AG09309 (cell line): ENCODE measurements at places on chromosomes 5 and 9.

DNA sequence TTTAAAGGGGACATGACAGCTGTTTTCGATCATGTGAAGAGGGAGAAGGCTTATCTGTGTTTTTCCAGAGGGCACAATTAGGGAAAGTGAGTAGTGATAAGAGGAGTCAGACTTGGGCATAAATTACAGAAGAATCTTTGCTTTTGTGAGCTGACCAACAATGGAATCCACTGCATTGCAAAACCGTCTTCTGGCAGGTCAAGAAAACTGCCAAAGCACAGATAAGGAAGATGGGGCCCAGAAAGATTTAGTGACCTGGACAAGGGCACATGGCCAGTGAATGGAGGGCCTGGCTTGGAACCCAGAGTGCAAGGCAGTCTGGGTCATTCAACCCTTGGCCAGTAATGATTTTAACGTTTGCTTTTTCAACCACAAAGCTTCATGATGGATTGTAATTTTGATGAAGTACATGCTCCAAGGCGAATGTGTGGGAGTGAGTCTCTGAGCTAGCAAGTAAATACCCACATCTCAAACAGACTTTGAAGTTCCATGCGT, 153.2 kb upstream of the MAST4 start:
- DNase-seq, result no peak

DNA sequence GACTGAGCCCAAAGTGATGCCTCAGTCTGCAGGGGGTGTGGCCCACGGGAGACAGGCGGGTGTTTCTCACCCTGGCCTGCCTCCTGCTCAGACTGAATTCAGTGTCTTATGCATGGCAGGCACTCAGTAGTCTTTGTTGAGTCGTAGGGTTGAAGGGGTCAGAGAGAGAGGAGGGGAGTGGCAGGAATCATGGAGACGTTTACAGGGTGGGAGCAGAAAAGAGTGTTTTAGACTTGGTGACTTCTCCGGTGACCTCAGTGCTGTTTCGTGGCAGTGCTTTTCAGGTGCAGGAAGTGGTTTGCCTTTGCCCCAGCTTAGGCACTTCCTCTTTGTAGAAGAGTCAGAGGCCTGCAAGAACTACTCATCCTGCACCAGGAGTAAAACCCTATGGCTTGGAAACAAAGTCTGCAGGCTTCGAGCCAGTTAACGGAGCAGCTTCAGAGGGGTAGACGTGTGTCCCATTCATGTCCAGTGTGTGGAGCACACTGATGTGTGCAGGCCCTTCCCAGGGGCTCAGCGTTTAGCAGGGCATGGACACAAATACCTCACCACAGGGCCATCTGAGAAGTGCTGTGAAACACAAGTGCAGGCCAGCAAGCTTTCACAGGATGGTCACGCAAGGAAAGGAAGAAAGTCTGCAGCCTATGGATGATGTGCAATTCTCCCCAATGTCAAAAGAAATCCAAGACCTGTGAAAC, 24.5 kb upstream of the SEMA4D start:
- DNase-seq, result no peak

DNA sequence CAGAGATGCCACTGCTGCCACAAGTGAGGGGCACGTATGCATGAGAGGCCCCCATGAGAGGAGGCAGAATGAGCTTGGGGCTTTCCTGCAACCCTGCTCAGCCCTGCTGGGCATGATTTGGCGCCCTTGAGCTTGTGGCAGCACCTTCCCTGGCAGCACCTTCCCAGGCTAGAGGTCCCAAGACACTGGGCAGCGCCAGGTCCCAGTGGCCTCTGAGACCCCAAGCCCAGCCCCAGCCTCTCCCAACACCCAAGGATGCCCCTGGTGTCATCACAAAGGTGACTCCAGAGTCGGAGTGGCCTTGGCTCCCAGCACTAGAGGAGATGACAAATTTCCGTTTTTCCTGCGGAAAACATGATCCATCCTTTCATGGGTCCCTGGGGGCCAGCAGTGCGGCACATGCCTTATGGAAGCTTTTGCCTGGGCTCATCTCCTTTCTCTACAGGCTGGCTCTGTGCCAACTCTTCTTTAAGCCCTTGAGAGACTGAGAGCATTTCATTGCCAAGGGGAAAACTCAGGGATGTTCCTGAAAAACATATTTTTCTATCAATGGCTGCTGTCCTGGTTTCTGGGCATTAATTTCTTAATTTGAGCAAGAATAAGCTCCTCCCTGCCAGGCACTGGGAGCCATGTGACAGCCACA, 77.1 kb upstream of the ADAMTS2 start:
- DNase-seq, result no peak

GRCh38 chr9:81079055-81079454, 610.3 kb downstream of the TLE1 start:
- DNase-seq, result no peak

DNA sequence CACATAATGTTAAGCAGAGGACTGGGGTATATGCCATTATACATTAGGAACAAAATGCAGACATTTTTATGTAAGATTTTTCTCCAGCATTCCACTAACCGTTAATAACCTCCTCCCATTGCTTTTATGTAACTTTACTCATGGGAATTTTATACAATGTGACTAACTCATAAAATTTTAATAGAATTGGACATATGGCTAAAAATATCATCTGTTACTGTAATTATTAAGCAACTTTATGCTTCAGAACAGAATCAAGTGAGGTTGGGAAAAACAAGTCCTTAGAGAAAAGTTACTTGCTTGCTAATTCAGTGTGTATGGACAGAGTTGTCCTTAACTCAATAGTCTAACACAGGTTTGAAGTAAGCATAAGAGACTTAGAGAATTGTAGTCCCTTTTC, 54.8 kb upstream of the PCSK1 start:
- DNase-seq, result no peak

GRCh38 chr5:107853031-107853430, 182.3 kb upstream of the EFNA5 start:
- no peak for DNase-seq

GRCh38 chr9:34989946-34990635, 546 bp downstream of the DNAJB5 start:
- no peak for DNase-seq

- DNase-seq, result peak; percentile 59
Measured at GRCh38 chr5:39138892-39139291, 64.7 kb upstream of the RICTOR start.
